Pulmonary artery endothelial cell (primary cell): ENCODE measurements at places on chromosomes 5 and 9.
A peak's percentile ranks its signal among the peaks of the same experiment; 100 is the strongest.

DNA sequence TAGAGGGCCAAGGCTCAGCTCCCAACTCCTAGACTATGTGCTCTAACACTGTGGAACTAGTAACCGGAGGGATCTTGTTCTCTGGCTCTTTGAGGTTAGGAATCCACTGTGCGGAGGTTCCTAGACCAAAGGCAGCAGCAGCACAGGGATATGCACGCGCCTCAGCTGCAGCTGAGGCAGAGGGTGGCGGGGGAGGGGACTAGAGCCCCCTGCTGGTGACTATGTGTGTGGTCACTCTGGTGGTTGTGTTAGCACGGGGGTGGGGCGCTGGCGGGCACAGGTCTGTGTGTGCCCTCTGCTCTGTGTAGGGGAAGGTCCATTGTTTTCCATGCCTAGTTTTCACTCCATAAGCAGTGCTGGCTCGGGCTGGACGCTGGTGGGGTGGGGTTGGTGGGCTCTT lies 458.0 kb upstream of the IZUMO3 start:
- no peak for DNase-seq

GRCh38 chr9:2270565-2270964 lies 255.4 kb downstream of the SMARCA2 start:
- DNase-seq, result no peak

DNA sequence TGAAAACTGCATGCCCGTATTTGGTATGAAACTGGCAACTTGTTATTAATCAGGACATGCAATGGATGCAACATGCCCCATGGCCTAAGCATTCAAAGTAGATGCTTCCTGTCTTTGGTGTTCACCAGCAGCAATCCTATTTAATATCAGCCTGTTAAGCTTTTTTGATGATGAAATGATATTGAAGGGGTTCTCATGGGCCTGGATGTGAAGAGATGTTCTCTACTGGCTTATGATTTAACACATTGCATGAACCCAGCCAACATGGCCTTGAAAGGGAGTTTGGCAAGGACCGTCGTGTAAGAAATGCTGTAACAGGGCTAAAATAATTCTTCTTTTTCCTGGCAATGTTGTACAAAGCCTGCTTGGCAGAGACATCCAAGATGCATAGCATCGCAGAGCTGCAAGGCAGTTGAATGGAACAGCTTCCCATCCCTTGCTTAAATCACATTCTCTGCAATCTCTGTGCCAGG lies 111.2 kb downstream of the SMARCA2 start:
- DNase-seq, result no peak

GRCh38 chr9:120351106-120351505 lies 228.9 kb downstream of the CDK5RAP2 start:
- no peak for DNase-seq

DNA sequence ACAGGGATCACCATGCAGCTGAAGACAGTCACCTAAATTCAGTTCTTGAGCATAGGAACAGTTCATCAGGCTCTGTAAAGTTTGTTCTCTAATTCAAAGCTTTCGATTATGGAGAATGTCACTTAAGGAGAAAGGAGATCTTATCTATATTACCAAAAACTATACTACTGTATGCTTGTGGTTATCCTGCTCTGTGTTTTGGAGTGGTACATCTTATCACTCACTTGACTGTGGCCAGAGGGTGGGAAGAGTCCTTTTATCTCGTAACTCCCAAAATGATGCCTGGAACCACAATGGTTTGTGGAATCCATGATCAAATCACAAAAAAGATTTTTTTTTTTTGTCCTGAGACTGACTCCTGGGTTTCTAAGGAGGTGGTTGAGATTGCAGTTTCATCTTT lies 230.7 kb downstream of the COMMD10 start:
- no peak for DNase-seq

- DNase-seq, result no peak
Measured at GRCh38 chr9:136678624-136679023, 8.6 kb downstream of the AGPAT2 start.

GRCh38 chr5:172853355-172853975 lies 19.4 kb downstream of the ERGIC1 start:
- DNase-seq, result no peak

GRCh38 chr9:94610181-94610606 lies 16.6 kb upstream of the FBP2 start:
- DNase-seq, result no peak

DNA sequence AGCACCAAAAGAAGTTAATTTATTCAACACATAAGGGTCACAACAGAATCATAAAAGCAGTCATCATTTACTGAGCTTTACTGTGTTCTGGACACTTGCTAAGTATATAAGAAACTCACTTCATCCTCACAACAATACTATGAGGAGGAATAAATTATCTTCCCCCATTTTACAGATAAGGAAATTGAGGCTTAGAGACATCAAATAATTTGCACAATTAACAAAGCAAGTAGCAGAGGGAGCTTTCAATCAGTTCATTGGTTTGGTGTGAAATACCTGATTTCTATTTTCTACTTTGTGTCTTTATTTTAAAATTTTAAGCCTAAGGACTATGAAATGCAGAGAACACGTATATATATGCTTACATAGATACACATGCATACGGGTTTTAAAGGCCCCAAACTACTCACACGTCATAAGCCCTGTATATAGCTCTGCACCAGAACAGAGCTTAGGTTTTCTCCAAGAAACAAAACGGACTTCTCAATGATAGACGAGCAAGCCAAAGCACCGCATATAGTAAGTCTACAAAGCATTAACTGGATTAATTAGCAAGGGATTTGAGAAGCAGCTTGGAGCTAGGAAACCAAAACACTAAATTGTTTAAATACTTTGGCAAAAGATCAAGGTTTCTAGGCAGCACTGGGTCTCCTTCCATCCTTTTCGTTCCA lies 95.6 kb downstream of the DENND1A start:
- no peak for DNase-seq

- DNase-seq, result no peak
Measured at GRCh38 chr9:33443047-33443446, 4.3 kb downstream of the AQP3 start.

DNA sequence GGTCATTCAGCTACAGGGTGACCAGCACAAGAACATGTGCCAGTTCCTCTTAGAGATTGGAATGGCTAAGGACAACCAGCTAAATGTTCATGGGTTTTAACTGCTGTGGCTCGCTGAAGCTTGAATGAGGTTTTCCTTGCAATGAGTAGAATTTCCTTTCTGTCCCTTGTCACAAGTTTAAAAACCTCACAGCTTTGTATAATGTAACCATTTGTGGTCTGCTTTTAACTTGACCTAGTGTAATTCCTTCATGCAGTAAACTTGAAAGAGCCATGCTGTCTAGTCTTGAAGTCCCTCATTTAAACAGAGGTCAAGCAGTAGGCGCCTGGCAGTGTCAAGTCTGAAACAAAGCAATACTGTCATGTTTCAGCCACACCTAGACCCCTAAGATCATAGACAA lies 181.3 kb upstream of the DMRT1 start:
- DNase-seq, result no peak

DNA sequence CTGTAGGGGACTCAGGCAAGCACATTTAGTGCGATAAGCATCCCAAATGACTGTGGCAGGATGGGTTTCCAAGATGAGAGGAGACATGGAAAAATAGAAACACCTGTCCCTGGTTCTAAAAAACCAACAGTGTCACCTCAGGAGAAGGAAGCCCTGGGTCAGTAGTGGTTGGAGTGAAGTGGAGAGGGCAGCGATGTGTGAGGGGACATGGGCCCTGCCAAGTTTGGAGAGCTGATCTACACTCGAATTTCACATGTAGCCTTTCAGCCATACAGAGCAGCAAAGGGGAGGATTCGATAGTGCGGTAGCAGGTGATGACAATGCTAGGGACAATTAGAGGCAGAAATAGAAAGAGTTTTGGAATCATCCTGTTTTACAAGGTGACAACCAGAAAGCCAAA lies 32.6 kb upstream of the LHX2 start:
- no peak for DNase-seq

GRCh38 chr5:159178978-159179377 lies 30.4 kb downstream of the RNF145 start:
- peak; percentile 93 for DNase-seq

GRCh38 chr5:171614511-171614910 lies 171.1 kb upstream of the SMIM23 start:
- no peak for DNase-seq

- no peak for DNase-seq
Measured at GRCh38 chr5:34719029-34719428, 62.9 kb downstream of the RAI14 start.

DNA sequence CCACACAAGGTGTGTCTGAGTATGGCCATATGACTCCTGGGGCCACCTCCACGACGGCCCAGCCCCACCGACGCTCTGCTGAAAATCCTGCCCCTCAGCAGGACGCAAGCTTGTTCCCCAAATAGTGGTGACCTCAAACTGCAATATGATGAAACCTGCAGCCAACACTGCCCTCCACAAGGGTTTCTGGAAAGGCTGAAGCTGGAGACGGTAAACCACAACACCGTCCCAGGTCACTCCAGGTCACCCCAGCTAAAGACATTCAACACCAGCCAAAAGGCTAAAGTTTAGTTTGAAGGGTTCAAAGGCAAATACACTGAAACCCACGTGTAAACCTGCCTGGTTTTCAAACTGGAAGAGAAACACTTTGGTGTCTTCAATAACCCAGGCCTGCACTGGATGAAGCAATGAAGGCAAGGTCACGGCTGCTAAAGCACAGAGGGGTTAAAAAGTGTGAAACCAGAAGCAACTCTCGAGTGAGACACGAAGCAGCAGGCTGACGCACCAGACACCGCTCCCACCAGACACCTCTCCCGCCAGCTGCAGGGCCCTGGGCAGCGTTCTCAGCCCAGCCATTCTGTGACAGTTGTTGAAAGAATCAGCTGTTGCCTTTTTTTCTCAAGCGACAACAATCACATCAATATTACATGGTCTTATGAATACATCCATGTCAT lies 1.8 kb upstream of the LHX3 start:
- DNase-seq, result no peak

GRCh38 chr9:88646539-88647300 lies 111.7 kb downstream of the NXNL2 start:
- no peak for DNase-seq

DNA sequence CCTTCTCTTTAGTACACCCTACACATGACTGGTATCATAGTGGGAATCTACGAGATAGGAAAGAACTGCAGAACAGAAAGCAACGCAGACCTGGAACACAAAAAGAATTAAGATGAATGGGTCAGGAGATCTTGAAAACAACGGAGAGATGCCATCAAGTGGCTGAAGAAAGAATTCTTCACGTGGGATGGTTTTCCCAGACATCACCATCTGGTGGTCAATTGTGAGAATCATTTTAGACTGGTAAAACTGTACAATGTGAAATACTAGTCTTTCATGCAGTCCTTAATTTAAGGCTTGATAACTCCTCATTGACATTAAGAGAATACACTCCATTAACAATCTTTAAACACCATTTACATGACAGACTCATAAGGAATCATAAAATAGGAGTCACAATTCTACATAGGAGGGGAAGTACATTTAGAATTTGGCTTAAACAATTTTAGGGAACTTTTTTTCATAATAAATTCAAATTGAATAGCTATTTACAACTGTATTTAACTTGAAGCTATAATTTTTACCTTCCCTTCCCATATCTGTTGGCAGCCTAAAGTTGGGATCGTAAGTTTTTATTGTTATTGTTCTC lies 128.4 kb upstream of the TRPM3 start:
- peak; percentile 39 for DNase-seq

- DNase-seq, result no peak
Measured at GRCh38 chr9:99052815-99053715, 51.8 kb upstream of the TGFBR1 start.

- DNase-seq, result no peak
Measured at GRCh38 chr5:115295777-115296123, 704 bp downstream of the CCDC112 start.

DNA sequence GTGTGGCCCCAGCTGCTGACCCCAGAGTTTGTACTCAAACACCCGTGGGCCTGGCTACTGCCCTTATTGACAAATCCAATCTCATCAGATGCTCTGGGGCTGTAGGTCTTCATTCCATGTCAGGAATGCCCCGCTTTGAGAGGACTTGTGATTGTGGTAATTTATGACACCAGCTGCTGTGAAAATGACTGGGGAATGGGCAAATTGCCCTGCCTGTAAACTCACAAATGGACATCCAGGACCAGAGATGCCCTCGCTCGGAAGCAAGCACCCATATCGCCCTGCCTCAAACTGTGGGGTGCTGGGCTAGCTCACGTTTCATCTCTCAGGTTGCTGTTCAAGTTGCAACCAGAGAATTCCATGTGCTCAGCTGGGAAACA lies 225.9 kb upstream of the MAP3K1 start:
- no peak for DNase-seq

DNA sequence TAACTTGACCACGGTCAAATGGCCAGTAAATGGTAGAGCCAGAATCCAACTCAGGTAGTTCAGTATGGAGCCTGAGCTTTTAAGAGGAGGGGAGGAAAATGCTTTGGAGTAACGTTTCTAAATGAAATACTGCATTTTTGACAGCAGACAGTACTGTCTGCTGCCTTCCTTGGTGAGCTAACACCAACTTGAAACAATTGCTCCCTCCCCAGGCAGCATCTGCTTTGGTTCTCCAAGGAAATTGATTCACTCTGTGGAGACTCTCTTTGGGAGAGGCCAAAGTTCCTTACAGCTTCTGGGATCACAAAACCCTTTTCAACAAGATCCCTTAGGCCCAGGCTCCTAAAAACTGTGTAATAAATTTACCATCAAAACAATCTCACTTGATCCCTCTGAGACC lies 75.2 kb upstream of the SSBP2 start:
- DNase-seq, result no peak

DNA sequence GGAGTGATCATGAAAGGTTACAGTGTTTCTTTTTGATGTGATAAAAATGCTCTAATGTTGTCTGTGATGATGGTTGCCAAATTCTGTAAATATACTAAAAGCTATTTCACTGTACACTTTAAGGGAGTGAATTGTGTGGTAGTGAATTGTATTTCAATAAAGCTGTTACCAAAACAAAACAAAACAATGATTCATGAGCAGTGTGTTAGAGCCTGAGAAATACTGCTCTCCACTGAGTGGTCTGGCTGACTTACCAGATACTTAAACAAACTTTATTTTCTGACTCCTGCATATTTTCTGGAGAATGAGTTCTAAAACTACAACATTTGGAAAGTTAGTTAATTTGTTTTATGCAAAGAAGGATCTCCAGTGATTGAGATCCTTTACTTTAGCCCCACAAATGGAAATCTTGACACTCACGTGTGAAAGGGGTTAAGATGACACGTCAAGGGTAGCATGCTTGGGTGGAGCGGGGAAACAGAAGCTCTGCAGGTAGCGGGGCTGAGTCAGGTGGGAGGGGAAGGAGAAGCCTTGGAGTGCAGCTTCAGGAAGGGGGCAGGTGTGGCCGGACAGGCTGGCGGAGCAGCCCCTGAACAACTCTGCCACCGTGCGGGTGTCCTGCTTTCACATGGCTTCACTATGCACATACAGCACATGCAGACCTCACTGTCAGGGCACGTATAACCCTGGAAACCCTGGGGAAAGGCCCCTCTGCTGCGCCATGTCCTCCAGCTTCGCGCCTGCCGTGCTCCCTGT lies 256.7 kb downstream of the IRX1 start:
- DNase-seq, result no peak

DNA sequence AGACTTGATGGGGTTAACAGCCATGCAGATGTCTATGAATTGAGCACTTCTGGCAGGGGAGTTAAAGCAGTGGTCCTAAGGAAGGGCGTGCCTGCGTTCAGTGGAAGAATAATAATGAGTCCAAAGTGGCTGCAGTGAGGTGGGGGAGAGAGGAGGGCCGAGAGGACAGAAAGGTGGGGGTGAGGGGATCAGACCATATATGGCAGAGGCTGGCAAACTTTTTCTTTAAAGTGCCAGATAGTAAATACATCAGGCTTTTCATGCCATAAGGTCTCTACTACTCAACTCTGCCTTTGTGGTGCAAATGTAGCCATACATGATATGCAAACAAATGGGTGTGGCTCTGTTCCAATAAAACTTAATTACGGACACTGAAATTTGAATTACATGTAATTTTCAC lies 77.1 kb downstream of the STRBP start:
- no peak for DNase-seq
